Aorta (tissue), 5 donors: ENCODE measurements at places on chromosomes 13 and 19. TPM values are rescaled to one million over a fixed set of nuclear protein-coding genes. Genes with fewer than 3 reads are reported as not detected.

DNA sequence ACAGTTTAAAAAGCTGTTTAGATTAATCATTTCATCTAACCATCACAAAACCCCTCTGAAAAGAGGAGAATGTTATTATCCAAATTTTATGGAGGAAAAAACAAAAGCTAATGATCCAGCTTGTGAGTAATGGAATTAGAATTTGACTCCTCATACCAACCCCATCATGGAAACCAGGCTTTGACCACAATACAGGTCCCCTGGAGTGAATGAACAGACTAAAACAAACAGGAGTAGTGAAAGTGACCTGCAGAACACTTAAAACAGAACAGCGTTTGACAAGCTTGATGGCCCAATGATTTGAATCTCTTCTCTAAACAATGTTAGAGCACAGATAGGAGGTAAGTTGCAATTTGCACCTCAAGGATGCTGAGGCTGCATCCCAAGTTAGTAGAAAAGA is 230.0 kb downstream of the DCT start:
- no peak overlapping the region for H3K27ac ChIP-seq
- DNase-seq, result no peak
- no peaks in the 10 kb centered on the region for H3K4me1 ChIP-seq
- no peaks in the 10 kb centered on the region for H3K27me3 ChIP-seq

DNA sequence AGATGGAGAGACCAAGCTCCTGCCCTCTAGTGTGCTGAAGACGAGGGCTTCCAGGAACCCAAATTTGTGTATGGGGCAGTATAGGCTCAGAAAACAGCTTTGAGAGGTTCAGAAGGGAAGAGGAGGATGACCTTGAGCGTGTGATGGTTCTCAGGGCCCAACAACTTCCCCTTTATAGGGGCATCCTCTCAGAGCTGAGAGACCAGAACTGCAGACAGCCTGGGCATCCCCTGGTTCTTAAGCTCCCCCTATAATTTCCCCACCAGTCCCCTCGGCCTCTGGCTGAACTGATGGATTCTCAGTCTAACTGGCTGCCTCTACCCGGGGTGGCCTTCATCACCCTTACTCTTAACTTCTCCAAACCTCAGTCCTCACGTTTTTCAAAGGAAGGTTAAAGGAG is 167.5 kb downstream of the URI1 start:
- H3K36me3 ChIP-seq, result no peaks in the 10 kb centered on the region
- DNase-seq, result no peak
- no peak overlapping the region for H3K27ac ChIP-seq
- H3K4me1 ChIP-seq, result no peaks in the 10 kb centered on the region
- H3K4me3 ChIP-seq, result no peak overlapping the region

- H3K27me3 ChIP-seq, result no peaks in the 10 kb centered on the region
- H3K27ac ChIP-seq, result no peak overlapping the region
- H3K4me1 ChIP-seq, result no peaks in the 10 kb centered on the region
- H3K4me3 ChIP-seq, result no peak overlapping the region
Measured at GRCh38 chr13:38463048-38463447, 113.4 kb downstream of the UFM1 start.

DNA sequence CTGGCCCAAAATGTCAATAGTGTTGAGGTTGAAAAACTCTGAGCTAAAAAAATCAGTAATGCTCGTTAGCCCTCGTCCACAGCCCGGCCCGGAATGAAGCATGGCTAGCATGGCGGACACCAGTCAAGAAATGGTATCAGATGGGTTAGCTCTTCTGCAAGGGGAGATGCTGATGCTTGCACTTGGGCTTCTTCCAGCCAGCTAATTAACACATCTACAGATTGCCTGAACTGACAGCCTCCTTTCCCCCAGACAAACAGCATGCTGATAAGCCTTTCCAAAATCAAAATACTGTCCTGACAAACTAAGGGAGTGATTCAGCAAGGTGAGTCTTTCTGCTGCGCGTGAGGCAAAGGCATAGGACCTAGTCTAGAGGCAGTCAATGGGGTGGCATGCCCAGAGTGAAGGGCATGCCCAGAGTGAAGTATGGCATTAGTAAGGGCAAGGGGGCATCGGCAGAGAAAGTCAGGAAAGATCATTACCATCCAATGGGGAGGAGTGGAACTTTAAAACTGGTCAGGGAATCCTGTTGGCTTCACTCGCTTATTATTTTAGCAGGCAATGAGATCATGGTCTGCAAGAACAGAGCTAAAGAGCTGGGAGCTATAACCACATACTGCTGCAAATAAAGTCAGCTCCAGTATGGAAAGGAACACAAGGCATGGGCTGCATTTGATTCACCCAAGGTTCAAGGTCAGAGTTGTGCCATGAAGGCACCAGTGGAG is 30.2 kb upstream of the UBE2L5 start:
- DNase-seq, result no peak
- no peaks in the 10 kb centered on the region for H3K27me3 ChIP-seq
- no peak overlapping the region for H3K4me3 ChIP-seq
- H3K27ac ChIP-seq, result no peak overlapping the region

- H3K4me1 ChIP-seq, result no peaks in the 10 kb centered on the region
- H3K27me3 ChIP-seq, result no peaks in the 10 kb centered on the region
- no peak for DNase-seq
- H3K27ac ChIP-seq, result no peak overlapping the region
- no peaks in the 10 kb centered on the region for H3K36me3 ChIP-seq
Measured at GRCh38 chr19:31249217-31249616, 100.0 kb downstream of the TSHZ3 start.

Gene NCR1
- polyA plus RNA-seq, result not detected

Gene OR7D2
- not detected for polyA plus RNA-seq

Gene ZNF582
- polyA plus RNA-seq, result 4.8 TPM

Gene CYP2F1
- not detected for polyA plus RNA-seq

Gene CRB3
- 13.9 TPM for polyA plus RNA-seq

Gene CEACAM20
- not detected for polyA plus RNA-seq

Gene GNG8
- not detected for polyA plus RNA-seq
